ENCODE measurements at places on chromosomes 12 and 14. TPM values are rescaled to one million over a fixed set of nuclear protein-coding genes. Genes with fewer than 3 reads are reported as not detected.

KERA gene
- 56.4 TPM for total RNA-seq

SERPINA9 gene
- not detected for total RNA-seq

DPPA3 gene
- total RNA-seq, result not detected

KLRC3 gene
- not detected for total RNA-seq

SLC38A1 gene
- total RNA-seq, result 63.2 TPM

MMP14 gene
- total RNA-seq, result 96.0 TPM

FOXM1 gene
- 0.52 TPM for total RNA-seq

CEBPE gene
- total RNA-seq, result under 0.01 TPM

ASPG gene
- 0.52 TPM for total RNA-seq

KCNA1 gene
- total RNA-seq, result 1.6 TPM

WSCD2 gene
- 5.7 TPM for total RNA-seq

PRB2 gene
- total RNA-seq, result not detected

HOXC9 gene
- total RNA-seq, result 4.2 TPM

DNAH10 gene
- under 0.01 TPM for total RNA-seq

GPR84 gene
- total RNA-seq, result not detected

ZNF10 gene
- total RNA-seq, result 8.4 TPM

VWF gene
- 58.5 TPM for total RNA-seq

BRMS1L gene
- 20.9 TPM for total RNA-seq

TAS2R50 gene
- total RNA-seq, result 7.8 TPM

ABCD2 gene
- total RNA-seq, result 1.0 TPM

PRH1 gene
- 31.8 TPM for total RNA-seq

OAS3 gene
- total RNA-seq, result 6.3 TPM

ZC2HC1C gene
- total RNA-seq, result under 0.01 TPM

All from skeletal muscle tissue (tissue), 5 donors.